CD4-positive, alpha-beta T cell treated with Interleukin-15 for 1 hour (primary cell): ENCODE measurements at places on chromosomes 5 and 9.

GRCh38 chr5:129904102-129904666, at the start of gene CHSY3:
CHSY3 (plus strand) TSS chr5:129904465.
- no peak for DNase-seq

DNA sequence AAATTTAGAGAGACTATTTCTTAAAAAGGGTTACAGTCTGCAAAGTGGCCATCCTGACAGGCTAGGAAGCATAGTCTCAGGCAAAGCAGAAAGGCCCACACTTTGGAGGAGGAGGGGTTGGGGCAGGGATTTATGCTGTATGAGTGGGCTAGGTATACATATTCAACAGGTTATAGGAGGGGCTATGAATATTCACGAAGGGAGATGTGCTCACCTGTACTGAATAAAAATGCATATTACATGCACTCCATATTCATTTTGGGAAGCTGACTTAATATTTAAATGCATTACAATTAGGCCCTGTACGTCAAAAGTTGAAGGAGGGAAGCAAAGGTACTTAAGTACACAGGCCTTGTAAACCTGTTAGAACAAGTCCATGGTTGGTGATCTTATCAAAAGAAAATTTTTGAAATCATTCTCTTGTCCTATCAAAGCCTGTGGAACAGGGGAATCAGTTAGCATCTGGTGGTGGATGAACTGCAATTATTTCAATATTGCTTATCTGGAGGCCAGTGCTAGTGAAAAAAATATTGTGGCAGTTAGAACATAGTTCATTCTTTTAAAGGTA, 1.6 kb downstream of the CENPP start:
- DNase-seq, result no peak

GRCh38 chr5:1498623-1499416, 24.9 kb downstream of the LPCAT1 start:
- DNase-seq, result no peak

DNA sequence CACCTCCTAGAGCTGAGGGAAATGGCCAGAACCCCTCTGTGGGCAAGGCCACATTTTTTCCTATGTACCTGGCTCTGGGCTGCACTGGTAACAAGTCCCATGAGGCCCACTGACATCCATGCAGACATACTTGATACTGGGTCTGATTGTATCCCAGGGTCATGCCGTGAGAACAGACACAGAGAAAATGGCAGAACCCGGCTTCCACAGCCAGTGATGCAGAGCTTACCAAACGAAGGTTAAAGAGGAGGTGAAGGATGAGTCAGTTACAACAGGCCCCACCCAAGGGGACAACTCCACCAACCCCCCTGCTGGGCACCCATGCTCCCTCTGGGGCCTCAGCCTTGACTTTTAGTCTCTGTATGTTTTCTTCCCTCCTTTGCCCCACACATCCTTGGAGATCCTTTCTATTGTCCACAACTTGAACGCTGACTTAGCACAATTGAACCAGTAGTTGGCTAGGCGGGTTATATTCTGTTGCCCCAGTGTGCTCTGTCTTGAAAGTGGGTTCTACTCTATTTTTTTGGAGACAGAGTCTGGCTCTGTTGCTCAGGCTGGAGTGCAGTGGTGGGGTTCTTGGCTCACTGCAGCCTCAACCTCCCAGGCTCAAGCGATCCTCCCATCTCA, 93.5 kb downstream of the DAP start:
- DNase-seq, result no peak

DNA sequence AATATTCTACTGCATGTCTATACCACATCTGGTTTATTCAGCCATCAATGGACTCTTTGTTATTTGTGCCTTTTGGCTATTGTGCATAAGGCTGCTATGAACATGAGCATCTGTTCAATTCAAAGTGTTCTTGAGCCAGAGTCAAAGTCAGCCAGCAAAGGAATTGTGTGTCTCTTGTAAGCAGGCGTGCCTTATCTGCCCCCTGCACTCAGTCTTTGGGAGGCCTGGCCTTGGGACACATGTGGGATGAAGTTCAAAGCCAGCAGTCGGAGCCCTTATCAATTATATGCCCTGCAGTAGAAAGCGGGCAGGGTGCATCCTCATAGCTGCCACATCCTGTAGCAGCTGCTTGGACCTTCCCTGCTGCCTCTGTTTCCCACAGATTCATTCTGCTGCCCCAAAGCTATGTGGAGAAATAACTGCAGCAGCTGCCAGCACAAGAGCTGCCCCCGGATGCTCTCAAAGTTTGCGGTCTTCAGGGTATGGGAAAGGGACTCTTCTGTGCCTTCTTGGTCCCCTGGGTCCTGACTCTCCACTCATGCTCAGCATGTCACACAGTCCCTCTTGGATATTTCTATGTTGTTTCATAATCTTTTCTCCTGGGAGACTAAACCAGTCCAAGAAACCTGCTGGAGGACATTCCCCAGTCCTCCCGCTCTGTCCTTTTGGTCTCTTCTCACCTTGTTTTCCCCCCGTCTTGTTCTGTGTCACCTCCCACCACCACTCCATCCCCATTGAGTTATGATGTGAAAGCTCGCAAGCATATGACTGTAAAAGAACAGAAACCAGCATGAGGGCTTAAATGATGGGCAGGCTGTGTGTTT, 35.9 kb downstream of the STOM start:
- no peak for DNase-seq

DNA sequence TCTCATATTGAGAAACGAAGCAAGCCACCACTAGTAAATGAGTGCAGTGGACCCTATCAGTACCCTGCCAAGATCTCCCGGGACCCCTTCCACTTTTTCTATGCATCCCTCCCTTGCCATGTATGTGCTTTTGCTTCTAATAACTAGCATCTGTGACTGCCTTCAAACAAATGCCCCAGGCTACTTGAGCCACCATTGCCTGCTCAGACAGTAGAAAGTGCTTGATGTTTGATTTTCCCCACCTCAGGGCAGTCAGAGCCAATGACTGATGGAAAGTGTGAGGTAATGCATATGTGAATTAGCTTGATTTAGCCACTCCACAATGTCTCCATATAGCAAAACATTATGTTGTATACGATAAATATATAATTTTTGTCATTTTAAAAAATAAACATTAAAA, 797.3 kb upstream of the ACO1 start:
- no peak for DNase-seq

GRCh38 chr9:7844242-7844641, 44.7 kb upstream of the DMAC1 start:
- no peak for DNase-seq

GRCh38 chr5:42492974-42493373, 69.7 kb downstream of the GHR start:
- no peak for DNase-seq

DNA sequence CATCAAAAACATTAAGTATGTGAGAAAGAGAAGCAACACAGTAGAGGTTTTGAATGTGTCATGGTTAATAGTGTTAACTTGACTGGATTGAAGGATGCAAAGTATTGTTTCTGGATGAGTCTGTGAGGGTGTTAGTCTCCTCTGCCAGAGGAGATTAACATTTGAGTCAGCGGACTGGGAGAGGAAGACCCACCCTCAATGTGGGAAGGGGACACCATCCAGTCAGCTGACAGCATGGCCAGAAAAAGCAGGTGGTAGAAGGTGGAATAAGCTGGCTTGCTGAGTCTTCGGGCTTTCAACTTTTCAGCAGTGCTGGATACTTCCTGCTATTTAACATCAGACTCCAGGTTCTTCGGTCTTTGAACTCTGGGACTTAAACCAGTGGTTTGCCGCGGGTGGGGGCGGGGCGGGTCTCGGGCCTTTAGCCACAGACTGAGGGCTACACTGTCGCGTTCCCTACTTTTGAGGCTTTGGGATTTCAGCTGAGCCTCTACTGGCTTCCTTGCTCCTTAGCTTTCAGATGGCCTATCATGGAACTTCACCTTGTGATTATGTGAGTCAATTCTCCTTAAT, 309.9 kb upstream of the ST8SIA4 start:
- no peak for DNase-seq

DNA sequence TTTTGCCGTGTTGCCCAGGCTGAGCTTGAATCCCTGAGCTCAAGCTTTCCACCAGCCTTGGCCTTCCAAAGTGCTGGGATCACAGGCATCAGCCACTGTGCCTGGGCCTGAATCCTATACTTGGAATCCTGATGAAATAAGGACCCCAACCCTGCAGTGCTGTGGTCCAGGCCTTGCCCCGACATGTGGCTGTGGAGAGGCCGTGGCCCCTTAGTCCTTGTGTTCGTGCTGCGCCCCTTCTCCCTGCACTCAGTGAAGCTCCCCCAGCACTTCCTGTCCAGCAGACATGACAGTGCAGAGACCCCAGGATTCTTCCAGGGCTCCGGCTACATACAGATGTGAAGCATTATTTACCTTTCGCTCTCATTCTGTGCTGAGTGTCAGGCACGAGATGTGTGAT, 52.9 kb downstream of the EHMT1 start:
- no peak for DNase-seq

DNA sequence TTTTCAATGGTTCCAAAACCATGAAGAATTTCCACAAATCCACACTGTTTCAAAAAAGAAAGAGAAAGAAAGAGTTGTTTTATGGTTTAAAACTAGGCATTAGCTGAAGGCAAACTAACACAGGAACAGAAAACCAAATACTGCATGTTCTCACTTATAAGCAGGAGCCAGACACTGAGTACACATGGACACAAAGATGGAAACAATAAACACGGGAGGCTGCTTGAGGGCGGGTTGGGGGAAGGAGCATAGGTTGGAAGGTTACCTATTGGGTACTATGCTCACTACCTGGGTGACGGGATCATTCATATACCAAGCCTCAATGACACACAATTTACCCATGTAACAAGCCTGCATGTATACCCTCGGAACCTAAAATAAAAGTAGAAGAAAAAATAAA, 45.0 kb downstream of the SEMA6A start:
- DNase-seq, result no peak

- no peak for DNase-seq
These were observed 235.3 kb upstream of the HAPLN1 start for GRCh38 chr5:83955916-83956315.

DNA sequence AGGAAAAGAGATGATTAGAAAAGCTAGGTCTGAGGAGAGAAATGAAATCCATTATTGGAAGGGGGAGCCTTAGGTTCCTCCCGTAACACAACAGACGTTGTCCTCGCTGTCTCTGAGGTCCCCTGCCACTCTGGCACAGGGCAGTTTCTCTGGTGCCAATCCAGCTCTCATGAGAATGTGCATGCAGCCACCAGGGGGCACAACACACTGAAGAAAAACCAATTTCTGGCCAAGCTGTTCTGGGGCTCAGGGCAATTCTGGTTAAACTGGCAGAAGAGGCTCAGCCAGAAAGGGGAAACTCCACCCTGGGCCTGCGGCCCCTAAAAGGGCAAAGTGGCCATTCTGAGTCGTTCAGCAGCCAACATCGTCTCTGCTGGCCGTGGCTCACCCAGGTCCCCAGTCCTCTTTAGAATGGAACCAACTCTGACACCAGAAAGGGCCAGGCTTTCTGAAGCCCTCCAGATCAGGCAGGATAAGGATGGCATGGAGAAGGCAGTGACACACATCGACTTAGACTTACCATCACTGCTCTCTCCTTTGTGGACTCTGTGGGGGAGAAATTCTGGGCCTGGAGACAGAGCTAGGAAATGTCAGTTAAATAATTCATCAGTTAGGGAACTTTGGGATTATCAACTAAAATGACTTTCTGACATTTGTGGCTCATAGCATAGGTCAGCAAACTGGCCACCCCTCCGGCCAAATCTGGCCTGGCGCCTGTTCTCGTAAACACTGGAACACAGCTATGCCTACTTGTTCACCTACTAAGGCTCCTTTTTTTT, 58.5 kb upstream of the GOLPH3 start:
- DNase-seq, result peak; percentile 79

DNA sequence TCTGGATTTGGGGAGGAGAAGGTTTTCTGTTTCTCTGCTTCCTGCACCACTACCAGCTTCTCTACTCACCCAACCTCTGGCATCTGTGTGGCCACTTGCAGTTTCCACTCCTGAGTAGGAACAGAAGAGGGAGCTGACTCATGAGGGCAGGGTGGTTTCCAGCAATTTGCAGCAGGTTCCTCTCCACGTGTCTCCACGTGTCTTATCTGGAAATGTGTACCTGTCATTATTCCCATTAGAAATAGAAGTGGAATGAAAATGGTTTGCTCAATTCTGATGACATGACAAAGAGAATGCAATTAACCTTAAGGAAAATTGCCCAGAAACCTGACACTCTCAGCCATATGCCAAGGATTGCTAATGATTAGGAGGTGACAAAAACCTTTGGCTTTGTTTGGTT, 33.0 kb downstream of the EGFLAM start:
- no peak for DNase-seq

DNA sequence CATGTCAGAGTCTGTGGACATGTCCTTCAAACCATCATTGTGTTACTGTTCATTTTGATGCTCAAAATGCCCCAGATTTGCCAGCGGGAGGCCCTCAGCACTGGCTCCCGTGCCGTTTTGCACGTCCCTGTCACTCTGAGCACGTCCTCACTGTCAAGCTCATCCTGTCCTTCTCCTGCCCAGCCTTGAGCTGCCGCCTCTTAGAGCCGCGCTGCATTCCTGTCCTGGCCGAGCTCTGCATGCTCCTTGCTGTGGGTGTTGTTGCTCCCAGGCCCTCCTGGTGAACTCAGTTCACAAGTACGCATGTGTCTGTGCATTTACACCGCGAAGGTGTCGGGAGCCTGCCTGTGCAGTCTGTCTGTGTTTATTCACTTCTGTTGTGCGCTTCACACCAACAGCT, 62.2 kb downstream of the WNK2 start:
- DNase-seq, result no peak

- DNase-seq, result peak; percentile 68
These were observed 55.6 kb upstream of the LMX1B start for GRCh38 chr9:126558051-126558665.
